ENCODE measurements at places on chromosomes 5 and 9. TPM values are rescaled to one million over a fixed set of nuclear protein-coding genes. Genes with fewer than 3 reads are reported as not detected.

Gene PCDHGA11
- 10.4 TPM for total RNA-seq

Gene RASGRF2
- 2.6 TPM for total RNA-seq

Gene TMEM215
- not detected for total RNA-seq

Gene LRRC19
- not detected for total RNA-seq

Gene HTR1A
- not detected for total RNA-seq

Gene WNK2
- 0.13 TPM for total RNA-seq

Gene TAS2R1
- total RNA-seq, result not detected

Gene EGFL7
- 27.0 TPM for total RNA-seq

Gene ZDHHC11B
- not detected for total RNA-seq

Gene IFNW1
- total RNA-seq, result not detected

Gene GZMA
- not detected for total RNA-seq

Gene ZNF658
- 1.5 TPM for total RNA-seq

Gene EHMT1
- 64.4 TPM for total RNA-seq

Gene PCDHGA6
- 5.6 TPM for total RNA-seq

Gene PCDHA8
- not detected for total RNA-seq

Gene ITK
- not detected for total RNA-seq

Gene CD274
- total RNA-seq, result 12.1 TPM

Gene ROR2
- total RNA-seq, result 0.98 TPM
